ENCODE measurements at places on chromosomes 6 and 20.

DNA sequence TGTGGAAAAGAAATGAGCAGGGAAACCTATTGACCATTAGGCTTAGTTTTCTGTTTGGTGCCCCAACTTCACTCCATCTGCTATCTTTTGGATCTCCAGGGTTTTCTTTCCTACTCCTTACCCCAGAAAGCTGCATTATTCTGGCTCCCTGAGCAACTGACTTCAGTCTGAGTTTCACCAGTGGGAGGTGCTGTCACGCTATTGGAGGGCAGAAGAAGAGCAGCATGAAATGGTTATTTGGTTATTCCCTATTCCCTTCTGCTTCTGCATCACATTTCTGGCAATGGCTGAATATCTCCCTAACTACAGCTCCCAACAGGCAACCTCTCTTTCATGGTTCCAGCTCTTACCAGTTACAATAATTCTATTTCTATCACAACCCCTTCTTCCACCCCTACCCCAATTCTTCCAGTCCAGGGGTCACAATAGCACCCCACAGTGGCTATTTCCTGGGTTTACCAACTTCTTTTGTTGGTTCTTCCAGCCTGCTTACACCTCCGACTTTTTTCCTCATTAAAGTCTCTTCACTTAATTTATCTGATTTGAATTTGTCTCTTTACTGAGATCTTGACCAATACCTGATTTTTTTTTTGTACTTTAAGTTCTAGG is 311.5 kb downstream of the PLCB1 start:
- DNase-seq: no peak

GRCh38 chr6:30882759-30883684 is 1.3 kb upstream of the DDR1 start:
- no peak for DNase-seq

- DNase-seq: no peak
Measured at GRCh38 chr6:48664826-48665225, 553.8 kb upstream of the PTCHD4 start.

- no peak for DNase-seq
Measured at GRCh38 chr6:170388113-170388512, 81.6 kb downstream of the FAM120B start.

DNA sequence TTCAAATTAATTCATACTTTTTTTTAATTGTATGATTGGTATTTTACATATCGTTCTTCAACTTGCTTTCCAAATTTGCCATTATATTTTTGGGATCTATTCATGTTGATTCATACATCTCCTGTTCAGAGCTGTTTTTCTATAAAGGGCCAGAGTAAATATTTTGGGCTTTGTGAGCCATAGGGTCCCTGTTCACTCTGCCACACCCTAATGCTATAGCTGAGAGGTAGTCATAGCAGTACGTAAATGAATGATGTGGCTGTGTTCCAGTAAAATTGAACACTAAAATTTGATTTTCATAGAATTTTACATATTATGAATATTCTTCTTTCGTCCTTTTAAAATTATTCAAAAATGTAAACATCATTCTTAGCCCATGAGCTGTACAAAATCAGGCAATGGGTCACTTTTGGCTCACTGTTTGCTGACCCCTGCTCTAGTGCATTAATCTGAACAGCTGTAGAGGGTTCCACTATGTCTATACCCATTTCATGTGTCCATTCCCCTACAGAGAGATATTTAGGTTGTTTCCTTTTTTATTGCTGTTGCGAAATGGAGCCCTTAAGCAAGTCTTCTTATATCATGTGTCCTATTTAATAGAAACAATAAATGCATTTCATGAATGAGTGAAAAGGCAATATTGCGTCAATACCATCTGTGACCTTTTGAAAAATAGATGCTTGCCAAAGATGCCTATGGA is 136.4 kb upstream of the SALL4 start:
- DNase-seq: no peak

DNA sequence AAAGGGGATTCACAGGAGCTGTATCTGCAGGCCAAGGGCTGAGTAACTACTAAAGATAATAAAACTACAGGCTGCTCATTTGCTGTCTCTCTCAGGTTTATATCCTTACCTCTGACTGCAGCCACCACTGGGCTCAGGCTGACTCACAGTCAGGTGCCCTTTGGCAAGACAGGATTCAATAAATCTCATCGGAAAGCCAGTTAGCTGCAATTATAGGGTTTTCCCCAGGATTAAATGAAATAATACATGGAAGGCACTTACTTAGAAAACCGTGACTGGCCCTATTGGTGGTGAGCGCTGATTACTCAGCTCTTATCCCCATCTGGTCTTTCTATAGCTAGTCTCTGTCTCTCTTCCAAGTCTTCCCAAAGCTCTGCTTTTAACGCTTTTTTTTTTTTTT is 26.4 kb downstream of the RMND1 start:
- DNase-seq: no peak

GRCh38 chr6:43949551-43949991 is 177.7 kb downstream of the MRPL14 start:
- DNase-seq: no peak

DNA sequence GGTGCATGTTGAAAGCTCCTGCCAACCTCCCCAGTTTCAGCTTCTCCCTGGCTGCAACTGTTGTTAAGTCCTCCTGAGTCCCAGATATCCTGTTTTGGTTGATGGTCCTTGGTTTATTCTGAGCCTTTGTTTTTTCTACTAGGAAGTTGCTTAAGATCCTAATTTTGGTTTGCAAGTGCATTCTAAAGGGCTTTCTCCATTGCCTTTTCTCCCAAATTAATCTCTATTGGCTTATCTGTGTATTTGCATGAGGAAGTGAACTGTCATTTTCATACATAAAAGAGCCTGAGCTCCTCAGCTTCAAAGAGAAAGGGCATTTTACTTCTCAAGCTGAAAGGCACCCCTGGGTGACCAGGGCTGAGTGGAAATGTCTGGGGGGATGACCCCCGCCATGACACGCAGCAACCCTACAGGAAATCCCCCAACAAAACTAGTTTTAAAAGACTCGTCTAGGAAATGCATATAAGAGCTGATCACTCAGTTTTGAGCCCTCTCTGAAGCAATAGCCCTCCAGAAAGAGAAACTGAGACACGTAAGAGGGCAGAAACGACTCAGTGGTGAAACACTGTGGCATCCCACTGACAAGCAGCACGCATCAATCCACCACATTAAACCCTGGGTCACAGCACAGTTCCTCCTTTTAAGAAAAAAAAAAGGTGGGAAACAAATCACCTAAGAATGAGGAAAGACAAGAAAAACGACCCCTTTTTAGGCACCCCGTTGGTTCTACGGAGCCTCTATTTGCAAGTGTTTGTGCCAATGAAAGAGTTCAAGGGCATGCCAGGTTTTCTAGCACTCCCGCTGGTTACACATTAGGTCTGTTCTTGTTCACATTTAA is 140.9 kb downstream of the THBS2 start:
- no peak for DNase-seq

GRCh38 chr20:4956200-4956810 is 45.0 kb downstream of the SLC23A2 start:
- no peak for DNase-seq

DNA sequence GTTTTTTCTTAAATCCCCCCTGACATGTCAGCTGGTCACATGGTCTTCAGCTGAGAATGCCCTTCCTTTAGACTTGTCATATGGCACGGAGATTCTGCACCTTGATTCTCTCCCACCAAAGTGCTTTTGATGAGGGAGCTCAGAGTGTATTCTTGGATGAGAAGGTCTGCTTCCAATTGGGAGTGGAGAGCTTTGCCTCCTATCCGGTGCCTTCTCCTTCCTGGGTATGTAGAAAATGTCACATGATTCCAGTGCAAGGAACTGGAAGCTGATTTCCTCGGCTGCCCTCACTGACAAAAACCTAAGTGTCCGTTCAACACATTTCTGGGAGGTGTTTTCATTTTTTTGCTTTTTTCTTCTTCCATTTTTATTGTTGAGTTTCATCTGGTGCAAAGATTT is 197.2 kb downstream of the TFAP2C start:
- DNase-seq: no peak

- no peak for DNase-seq
Measured at GRCh38 chr6:68468244-68468884, 166.7 kb upstream of the ADGRB3 start.

GRCh38 chr6:513961-514360 is 122.4 kb downstream of the IRF4 start:
- DNase-seq: no peak

DNA sequence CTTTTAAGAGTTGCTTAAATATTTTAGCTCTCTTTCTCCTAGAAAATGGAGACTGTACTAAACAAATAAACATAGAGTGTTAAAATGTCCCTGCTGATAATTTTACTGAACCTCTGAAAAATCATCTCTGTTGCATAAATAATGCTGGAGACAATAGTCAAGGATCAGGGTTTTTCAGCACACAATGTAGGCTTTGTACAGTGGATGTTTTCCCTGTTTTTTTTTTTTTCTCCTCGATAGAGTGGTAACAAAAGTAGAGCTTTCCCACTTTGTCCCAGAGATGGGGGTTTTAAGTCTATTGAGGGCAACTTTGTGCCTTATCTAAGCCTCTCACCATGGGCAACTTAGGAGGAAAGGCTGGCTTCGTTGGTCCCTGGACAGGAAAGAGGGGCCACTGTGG is 222.6 kb upstream of the HDDC2 start:
- DNase-seq: no peak

- no peak for DNase-seq
Measured at GRCh38 chr20:13671512-13671911, 32.8 kb upstream of the TASP1 start.

DNA sequence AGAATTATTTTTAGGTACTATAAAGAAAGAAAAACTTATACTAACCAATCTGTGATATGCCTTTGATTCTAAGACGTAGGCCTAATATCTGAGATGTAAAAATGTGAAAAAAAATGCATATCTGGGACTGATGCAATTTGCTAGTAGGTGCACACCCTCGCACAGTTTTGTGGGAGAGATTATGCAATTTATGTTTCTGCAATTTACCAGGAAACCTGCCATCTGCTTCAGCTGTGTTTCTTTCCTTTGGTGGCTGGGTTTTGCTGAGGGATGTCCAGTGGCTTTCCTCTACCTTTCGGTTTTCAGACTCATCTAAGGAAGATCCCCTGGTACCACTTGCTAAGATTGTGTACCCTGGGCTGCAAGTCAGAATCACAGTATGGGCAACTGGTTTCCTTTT is 186.9 kb downstream of the ZFP64 start:
- DNase-seq: no peak

DNA sequence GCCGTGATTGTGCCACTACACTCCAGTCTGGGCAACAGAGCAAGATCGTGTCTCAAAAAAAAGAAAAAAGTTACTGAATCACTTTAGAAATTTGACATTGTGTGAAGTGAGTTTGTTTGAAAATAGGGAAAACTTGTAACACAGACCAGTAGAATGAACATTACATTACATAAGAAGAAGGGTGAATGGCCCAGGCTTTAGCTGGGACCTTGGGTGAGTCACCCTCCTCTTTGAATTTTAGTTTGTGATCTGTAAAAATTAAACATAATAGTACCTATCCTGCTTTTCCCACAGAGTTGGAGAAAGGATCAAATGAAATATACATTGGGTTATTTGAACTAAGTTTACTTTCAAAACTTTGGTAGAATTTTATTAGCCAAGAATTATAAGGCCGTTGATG is 56.3 kb downstream of the KCNS1 start:
- DNase-seq: no peak

GRCh38 chr20:15235471-15236198 is 898.2 kb upstream of the FLRT3 start:
- DNase-seq: no peak

- no peak for DNase-seq
Measured at GRCh38 chr6:40960742-40961430, 78.1 kb downstream of the UNC5CL start.

- no peak for DNase-seq
Measured at GRCh38 chr20:1394686-1395085, 1.8 kb upstream of the FKBP1A start.

- no peak for DNase-seq
Measured at GRCh38 chr20:33875055-33875454, 63.9 kb downstream of the CHMP4B start.

GRCh38 chr6:40799296-40800140 is 212.4 kb upstream of the LRFN2 start:
- no peak for DNase-seq

DNA sequence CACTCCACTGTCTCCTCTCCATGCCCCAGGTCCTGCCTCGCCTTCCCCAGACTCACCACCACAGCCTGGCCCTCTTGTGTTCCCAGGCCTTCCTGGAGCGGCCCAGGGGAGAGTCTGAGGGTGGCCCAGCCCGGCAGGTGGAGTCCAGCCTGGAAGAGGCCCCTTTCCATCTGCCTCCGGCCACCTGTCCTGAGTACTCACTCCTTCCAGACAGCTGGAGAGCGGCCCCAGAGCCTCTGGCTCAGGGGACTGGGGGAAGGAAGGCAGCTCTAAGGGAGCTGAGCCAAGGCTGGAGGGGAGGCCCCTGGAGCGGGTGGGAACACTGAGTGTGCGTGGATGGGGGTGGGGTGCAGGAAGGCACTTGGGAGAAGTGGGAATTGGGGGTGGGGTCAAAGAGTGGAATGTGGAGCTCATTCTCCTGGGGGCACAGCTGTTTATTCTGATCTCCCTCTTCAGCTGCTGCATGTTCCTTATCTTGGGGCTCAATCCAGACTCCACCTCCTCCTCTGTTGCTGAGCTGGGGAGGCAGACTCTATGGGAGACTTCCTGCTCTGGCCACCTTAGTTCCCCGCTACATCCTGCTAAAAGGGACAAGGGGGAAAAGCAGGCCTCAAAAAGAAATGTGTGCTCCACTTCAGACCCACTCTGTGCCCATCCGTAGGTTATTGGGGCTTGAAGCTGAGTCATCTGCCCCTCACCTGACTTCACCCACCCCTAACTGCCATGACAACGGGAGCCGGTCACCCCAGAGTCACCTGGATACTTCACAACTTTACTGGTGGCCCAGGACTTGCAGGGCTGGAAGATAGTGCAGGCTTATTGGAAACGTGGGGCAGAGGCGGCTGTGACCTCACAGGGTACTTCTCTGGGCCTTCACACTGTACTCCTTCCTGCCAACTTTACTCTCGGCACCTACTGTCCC is 19.5 kb upstream of the TAF8 start:
- no peak for DNase-seq

DNA sequence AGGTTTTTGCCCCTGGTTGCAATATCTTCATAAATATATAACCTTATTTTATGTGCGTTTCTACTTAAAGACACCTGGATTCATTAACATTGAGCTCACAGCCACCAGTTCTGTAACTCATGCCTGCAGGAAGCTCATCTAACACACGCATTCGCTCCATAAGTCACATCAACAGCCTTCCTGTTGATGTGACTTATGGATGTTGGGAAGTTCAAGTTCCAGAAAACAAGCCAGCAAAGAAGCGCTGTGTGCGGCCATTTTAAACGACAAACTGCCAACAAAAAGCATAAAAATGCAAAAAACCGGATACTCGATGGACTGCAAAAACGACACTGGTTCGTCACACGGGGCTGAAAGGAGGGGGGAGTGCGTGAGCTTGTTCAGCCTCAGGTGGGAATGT is 77.9 kb upstream of the NFATC2 start:
- no peak for DNase-seq

DNA sequence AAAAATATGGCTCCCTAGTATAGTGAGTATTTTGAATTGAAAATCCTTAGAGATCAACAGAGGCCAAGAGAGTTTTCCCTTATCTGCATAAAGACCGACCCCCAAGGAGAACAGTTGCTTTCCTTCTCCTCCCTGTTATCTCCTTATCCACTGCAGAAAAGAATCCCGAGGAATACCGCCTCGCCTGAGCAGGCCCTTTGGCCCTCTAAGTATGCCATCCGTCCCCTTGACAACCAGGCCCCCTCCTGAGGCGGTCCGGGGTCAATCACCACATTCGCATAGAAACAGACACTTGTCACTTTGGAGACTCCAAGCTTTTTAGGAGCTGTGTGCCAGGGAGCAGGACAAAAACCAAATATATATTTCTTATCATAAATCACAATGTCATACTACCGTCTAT is 15.9 kb upstream of the GGTLC1 start:
- no peak for DNase-seq
